T-helper 2 cell (primary cell): ENCODE measurements at places on chromosomes 2 and 18.

GRCh38 chr2:189536830-189537229, 43.8 kb downstream of the SLC40A1 start:
- DNase-seq, result no peak

- no peak for DNase-seq
Observed at GRCh38 chr2:218260742-218261422, at the start of gene GPBAR1. TSS of gene GPBAR1 (plus strand) at chr2:218261015. CDS start at chr2:218262725, 1,710 bp downstream.

DNA sequence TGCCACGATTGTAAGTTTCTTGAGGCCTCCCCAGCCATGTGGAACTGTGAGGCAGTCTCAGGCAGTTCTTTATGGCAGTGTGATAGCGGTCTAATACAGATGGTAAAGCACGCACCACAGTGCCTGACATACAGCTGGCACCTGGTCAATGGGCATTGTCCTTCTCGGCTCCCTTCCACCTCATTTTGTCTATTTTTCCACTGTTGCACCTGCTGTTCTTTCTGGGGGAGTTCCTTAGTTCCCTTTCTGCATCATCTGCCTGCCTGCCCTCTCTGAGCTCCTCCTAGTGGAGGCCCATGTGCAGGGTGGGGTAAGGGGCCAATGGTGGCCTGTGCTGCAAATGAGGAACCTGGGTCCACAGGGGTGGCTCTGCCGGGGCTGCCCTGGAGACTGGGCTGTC, 157.6 kb downstream of the LPIN1 start:
- DNase-seq, result no peak

DNA sequence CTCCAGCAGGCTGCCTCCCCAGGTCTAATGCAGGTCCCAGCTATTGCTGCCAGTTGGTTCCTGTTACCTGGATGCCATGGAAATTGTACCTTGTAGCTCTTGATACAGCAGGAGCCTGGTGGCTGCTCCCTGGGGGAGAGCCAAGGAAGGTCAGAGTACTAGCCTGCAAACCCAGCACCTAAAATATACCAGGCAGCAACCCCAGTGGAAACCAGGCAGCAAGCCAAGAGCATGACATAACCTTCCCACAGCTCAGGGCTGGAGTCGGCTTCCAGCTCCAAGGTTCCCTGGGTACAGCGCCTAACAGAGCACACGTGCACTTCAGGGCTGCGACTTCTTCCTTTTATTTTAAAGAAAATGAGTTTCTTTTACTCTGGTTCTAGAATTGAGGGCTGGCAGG, 30.3 kb downstream of the TNP1 start:
- no peak for DNase-seq

- no peak for DNase-seq
Observed at GRCh38 chr2:97701186-97701585, 12.2 kb upstream of the ZAP70 start.

- DNase-seq, result peak; percentile 23
Observed at GRCh38 chr18:7567474-7568425, 634 bp downstream of the PTPRM start.

DNA sequence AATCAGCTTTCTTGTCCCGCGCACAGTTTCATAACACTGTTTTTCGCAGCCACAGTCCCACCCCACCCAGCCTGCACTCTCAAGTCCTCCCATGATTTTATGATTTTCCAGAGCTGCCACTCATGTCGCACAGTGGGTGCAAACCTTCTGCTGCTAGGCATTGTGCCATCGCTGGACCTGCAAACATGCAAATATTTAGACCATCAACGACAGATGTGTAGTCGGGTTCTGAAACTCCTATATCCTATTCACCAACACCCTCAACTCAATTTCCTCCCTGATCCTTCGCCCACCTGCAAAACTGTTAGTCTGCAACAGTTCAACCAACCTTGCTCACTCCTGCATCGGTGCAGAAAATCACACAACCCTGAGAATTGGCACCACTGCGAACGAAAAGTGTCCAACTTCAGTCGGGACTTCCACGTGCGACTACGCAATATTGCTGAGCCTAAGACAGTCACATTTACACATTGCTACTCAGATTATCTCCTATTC, 871 bp upstream of the ALS2 start:
- DNase-seq, result no peak

DNA sequence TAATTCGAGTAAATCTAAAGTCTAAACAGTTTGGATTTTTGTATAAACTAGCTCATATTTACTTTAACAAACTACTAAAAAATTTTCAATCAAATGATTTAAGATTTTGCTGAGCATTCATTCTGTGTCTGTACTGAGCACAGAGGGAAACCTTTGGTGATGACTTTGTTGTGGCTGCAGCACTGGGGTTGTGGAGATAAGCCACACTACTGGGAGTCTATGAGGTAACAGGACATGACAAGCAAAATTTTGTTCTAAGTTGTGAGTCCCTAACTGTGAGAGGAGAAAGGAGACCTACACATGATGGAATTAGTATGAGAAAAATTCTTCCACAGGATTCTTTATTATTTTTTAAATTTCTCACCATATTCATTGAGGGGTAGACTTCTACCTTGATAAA, 933.7 kb upstream of the LRATD1 start:
- DNase-seq, result no peak

DNA sequence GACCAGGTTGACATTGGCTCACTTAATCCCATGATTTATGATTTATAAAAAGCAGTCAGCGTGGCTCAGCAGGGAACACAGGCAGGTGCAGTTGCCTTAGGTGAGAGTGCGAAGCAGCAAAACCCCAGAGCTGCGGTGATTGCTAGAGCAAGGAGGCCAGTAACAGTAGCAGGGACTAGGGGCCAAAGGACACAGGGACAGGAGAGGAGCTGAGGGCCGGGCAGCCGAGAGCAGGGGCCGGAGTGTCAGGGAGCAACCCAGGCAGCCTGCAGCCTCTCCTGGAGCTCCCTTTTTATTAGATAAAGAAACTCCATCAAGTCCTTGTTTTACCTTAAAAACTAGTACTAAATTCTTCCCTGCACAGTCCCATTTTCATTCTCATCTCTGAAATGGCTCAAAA, 4.3 kb downstream of the MC2R start:
- DNase-seq, result no peak

DNA sequence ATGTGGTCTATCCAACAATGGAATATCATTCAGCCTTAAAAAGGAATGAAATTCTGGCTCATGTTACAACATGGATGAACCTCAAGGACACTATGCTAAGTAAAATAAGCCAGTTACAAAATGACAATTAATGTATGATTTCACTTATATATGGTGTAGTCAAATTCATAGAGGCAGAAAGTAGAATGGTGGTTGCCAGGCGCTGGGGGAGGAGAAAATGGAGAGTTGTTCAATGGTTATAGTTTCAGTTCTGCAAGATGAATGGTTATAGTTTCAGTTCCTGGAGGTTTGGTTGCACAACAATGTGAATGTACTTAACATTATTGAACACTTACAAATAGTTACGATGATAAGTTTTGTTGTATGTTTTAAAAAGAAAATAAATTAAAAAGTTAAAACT, 79.2 kb upstream of the IL1R2 start:
- no peak for DNase-seq

DNA sequence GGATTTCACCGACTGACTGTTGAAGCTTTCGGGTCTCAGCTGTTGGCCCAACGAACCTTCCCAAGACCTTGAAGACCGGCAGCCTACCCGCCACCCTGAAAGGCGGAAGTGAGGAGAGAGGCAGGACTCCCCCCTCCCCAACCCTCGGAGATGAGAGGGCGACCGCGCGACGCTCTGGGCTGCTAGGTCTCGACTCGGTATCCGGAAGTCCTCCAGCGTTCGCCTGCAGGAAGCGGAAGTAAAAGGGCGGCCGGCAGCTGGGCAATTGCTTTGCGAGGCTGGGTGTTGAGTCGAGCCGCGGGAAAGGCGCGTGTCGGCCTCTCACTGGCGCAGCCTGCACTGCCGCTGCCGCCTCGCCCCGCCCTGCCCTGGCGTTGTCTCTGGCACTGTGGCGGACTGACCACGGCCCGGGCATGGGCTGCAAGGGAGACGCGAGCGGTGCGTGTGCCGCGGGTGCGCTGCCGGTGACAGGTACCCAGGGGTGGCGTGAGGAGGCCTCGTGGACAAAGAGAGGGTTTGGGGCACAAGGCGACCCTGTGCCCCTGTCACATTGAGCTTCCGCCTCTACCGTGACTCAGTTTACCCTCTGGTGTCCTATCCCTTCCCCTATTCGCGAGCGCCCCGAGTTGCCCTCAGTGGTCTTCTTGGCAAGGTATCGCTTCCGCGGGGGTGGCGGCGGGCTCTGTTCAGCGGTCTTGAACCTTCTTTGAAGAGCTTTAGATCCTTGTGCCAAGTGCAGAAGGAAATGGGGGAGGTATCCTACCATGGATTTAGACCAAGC, at the start of gene UGGT1:
Gene UGGT1 (plus strand): TSS at position 256 of the 781 bp plus-strand sequence. CDS start 158 bp downstream, at position 414.
- DNase-seq, result peak; percentile 99

GRCh38 chr2:3588084-3588483, 6.8 kb upstream of the COLEC11 start:
- DNase-seq, result no peak

- no peak for DNase-seq
Observed at GRCh38 chr2:109629867-109630266, 15.7 kb downstream of the SOWAHC start.

DNA sequence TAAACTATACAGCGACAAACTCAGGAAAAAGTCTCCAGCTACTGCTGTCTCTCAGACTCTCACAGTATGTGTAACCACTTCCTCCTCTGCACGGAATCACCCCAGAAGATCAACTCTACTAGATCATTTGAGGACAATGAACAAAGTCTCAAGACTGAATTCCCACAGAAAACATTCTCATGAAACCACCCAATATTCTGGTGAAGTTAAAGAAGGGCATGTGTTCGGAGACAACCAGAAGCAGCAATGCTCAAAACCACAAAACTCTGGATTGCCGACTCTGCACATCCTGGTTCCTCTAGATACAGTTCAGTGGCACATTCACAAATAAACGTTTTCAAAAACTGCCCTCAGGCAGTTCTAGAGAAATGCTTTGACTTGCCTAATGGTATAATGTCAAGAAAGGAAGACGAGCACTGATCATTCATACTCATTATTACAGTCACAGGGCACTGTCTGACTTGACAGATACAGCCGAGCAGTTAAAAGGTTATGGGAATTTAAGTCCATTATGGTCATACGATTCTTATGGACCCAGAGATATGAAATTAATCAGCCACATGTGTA, 91.9 kb upstream of the STK17B start:
- DNase-seq, result no peak

DNA sequence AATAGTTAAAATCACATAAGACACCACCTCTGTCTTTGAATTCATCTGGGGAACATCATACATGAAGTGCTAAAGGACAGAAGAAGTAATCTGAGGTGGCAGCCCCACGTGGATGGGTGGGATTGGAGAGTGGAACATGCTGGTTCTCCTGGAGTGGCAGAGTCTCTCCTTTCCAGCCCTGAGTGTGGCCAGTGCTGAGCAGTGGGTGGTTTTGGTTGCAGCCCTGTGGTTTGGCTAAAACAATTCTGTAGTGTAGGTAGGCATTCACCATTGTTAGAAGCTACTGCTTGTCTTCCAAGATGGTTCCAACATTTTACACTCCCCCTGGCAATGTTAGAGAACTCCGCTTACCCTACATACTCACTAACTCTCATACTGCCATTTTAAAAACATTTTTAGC, 396.4 kb upstream of the MEX3C start:
- DNase-seq, result no peak

- DNase-seq, result no peak
Observed at GRCh38 chr18:48409591-48410094, 460 bp upstream of the ZBTB7C start.

DNA sequence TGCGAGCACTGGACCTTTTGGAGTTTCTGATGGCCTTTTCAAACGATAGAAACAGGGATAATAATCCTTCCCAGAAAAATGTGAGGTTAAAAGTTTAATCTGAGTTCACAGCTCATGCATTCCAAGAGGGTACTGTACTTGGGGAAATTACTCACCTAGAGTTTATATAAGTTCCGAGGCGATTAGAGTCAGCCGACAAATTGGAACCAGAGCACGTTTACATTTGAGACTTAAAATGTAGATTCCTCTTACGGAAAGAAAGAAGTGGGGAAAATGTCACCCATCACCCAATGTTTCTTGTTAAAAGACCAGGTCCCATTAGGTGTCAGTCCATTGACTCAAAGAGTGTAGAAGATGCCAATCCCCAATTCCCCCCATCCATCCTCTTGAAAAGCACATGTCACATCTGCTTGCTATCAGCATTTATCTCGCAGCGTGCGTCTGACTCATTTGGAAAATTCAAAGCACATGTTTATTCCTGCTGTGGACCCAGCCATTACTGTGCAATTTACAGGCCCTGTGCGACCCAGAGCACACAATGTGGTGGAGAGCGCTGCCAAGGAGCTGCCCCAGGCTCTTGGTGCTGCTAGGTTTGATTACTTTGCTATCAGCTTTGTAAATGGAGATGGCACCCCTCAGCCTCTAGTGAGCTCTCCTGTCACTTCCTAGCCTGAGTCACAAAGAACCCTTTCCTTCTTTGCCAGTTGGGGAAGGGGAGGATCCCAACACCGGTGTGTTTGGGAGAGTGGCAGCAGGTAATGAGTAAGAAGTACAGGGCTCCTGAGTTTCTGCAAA, 104.8 kb downstream of the COLEC12 start:
- no peak for DNase-seq

DNA sequence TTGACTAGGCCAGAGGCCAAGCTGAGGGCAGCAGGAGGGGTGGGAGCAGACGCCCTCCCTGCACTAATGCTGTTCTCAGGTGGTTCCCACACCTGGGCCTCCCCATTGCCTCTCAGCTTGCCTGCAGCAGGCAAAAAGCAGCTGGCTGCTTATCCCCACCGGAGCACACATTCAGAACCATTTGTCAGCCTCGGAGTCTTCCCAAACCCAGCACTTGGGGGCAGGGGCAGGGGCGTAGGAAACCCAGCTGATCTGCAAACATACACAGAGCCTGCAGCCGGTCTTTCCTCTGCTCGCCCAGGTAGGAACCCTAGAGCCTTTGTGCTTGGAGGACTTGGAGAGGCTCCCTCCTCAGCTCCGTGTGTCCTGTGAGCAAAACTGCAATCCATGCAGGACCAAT, 249.8 kb downstream of the CYP26B1 start:
- no peak for DNase-seq

GRCh38 chr2:230654057-230654456, 58.6 kb upstream of the CAB39 start:
- DNase-seq, result no peak

DNA sequence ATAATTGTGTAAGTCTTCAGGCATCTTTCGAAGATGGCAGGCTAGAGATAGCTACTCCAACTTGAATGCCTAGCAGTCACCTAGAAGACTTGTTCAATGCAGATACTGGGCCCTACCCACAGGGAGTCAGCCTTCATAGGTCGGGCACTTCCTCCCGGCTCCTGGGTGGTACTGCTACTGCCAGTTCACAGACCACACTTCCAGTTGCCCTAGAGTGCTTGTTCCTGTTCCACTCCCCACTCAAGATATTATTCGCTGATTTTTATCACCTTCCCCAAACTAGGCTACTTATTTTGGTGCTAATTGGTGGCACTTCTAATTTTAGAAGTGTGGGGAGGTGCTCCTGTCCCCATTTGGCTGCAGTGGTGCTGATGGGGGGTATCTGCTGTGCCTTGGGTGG, 34.2 kb downstream of the INPP4A start:
- DNase-seq, result no peak

GRCh38 chr2:1995987-1996386, 251.7 kb upstream of the PXDN start:
- DNase-seq, result no peak

- DNase-seq, result peak; percentile 45
Observed at GRCh38 chr18:63936156-63936931, 12.8 kb upstream of the HMSD start.

GRCh38 chr18:12053289-12053688, 40.4 kb upstream of the ANKRD62 start:
- DNase-seq, result no peak

- DNase-seq, result no peak
Observed at GRCh38 chr2:218517434-218518206, 50.5 kb downstream of the USP37 start.
